Putamen (tissue), 1 donor: ENCODE measurements at places on chromosomes 5 and 9.

DNA sequence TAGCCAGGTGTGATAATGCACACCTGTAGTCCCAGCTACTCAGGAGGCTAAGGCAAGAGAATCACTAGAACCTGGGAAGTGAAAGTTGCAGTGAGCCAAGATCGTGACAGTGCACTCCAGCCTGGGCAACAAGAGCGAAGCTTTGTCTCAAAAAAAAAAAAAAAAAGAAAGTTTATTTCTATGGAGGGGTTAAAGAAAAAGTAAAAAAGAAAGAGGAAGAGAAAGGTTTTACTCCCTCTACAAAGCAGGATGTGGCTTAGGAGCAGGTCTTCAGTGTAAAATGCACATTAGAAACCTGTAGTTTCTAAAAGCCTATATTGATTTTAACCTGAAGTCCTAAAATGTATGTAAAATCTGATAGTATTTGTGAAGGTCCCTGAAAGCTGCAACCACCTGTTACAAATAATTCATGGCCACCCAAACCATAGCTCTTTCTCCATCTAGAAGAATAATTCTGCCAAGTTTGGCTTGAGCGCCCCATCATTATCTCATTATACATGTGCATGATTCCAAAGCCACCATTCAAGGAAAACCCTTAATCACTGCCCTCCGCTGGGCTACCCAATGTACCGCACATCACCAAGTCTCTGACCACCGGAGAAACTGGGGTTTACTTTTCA is 3.4 kb downstream of the FNBP1 start:
- no peak for DNase-seq

DNA sequence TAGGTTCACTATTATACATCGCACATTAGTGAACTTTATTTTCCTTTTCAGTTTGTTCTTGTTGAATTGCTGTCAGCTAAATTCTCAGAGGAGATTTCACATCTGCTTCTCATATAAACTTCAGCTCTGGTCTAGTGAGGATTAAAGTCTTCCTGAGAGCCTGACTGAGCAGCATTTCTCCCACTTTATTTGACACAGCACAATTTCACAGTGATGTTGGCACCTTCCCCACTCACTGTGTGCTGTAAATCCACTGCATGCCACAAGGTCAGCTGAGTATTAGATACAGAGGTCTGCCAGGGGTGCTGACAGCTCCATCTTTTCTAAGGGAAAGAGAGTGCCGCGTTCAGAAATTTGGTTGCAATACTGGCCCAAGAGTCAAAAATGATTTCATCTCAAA is 567.4 kb downstream of the PRR16 start:
- no peak for DNase-seq

GRCh38 chr9:86521977-86522376 is 167.8 kb upstream of the TUT7 start:
- DNase-seq = no peak

GRCh38 chr9:76290555-76290954 is 103.7 kb downstream of the RFK start:
- no peak for DNase-seq

- no peak for DNase-seq
Measured at GRCh38 chr5:23763170-23763569, 255.8 kb downstream of the PRDM9 start.

DNA sequence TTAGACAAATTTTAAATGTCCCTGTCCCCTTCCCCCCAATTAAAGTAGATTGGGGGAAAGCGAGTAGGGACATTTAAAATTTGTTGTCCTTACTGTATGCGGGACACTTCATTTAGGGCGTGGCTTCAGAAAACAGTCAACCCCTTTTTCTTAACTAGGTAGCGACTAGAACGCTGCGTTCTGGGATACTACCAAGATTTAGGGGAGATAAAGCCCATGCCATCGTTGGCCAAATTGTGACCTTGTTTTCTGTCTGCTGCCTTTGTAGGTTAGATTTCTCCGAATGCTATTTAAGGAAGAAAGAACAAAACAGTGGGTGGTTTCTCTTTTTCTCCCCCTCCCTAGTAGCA is 1.2 kb downstream of the CKS2 start:
- DNase-seq = no peak

- no peak for DNase-seq
Measured at GRCh38 chr9:80144856-80145255, 573.1 kb downstream of the TLE4 start.

DNA sequence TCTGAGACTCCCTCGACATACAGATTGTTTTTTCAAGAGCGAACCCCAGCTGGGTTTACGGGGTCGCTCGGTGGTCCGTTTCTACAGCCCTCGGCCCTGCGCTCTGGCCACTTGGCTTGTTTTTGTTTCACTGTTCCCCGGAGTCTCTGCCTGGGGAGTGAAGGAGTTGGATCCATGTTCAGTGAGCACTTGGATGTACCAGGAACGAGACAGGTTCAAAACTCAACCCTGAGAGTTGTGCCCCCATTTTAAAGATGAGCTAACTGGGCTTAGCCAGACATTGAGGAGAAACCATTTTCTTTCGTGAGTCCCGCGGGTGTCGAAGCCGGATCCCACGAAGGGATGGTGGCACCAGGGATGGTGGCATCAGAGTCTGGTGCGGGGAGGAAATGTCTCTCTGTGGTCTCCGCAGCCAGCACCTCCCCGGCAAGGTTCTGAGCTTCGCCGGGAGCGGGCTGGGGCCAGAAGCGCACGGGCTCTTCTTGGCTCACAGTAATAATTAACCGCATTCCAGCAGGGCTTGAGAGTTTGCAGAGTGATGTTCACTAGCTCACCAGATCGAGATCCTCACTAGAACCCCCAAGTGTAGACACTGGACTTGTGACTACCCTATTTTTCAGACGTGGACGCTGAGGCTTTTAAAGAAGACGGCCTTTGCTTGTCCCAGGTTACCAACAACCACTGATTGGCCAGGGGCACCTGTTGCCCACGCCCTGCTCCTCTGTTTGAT is 1.0 kb downstream of the MSX2 start:
- DNase-seq = no peak

DNA sequence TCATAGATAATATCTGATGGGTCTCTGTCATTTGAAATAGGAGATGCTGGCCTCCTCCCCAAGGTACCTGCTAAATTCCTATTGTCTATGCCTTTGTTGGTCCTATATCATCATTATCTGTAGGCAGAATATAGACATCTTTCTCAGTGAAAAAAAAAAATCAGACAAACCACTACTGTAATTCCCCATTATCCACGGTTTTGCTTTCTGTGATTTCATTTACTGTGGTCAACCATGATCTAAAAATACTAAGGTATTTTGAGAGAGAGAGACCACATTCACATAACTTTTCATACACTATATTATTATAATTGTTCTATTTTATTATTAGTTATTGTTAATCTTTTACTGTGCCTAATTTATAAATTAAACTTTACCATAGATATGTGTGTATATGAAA is 122.5 kb downstream of the INVS start:
- no peak for DNase-seq

DNA sequence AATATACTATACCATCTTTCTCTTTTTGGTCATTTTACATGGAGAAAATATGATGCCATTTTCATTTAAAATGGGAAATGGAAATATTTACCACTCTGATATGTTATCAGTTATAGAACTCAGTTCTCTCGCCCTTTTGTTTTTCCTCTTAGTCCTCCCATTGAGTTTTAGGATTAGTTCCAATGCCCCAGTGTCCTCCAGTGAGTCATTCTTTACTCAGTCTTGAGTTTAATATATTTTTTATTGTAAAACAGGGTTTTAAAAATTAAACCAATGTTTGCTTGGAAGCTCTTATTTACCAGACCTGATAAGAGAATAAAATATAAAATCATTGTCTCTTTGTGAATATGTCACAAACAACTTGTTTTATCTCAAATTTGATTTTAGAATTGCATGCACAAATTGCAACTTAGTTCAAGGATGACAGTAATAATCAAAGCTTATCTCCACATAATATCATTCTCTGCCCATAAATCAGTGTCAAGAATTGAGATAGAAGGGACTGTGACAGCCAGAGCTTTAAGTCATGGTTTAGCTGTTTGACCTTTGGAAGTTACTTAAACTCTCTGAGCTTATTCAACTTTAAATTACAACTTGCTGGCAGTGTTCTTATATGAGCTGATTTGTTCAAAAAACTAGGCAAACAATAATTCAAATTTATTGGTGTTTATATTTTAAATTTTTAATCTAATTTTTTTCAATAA is 166.4 kb downstream of the PAM start:
- no peak for DNase-seq

GRCh38 chr9:123637945-123638634 is 282.1 kb downstream of the CRB2 start:
- no peak for DNase-seq

DNA sequence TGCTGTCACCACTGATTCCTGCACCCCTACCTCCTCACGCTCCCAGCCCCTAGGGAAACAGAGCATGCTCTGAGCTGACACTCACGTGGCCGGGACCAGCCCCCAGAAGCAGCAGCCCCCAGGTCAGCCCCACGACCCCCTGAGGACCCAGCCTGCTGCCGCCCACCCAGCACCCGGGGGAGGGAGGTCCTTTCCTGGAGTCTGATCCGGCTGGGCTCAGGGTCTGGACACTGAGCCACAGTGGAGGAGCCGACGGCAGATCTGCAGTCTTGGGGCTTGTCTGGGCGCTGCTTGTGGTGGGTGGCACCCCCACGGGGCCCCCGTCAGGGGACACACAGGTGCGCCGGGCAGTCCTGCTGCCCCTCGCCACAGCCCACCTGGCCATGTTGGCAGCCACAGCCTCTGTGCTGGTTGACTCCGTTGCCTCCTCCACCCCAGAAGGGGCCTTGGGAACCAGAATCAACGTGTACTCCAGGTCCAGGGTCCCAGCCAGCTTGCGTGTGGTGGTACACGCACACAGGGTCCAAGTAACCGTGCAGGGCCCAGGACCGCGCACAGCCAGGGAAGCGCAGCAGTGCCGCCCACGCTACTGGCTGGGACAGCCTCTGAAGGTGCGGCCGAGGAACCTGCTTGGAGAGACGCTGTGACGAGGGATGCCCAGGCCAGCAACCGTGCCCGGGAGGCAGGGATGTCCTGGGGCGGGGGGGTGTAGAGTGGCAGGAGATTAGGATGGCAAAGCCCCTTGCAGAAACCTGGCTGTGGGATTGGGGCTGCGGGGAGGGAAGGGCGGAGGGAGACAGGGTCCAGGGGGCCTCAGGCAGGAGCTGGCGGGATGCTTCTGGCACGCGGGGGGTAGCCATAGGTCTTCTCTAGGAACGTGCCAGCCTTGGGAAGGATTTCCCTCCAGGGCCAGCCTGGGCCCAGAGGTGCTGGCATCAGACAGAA is 3.5 kb downstream of the DNLZ start:
- DNase-seq = no peak

DNA sequence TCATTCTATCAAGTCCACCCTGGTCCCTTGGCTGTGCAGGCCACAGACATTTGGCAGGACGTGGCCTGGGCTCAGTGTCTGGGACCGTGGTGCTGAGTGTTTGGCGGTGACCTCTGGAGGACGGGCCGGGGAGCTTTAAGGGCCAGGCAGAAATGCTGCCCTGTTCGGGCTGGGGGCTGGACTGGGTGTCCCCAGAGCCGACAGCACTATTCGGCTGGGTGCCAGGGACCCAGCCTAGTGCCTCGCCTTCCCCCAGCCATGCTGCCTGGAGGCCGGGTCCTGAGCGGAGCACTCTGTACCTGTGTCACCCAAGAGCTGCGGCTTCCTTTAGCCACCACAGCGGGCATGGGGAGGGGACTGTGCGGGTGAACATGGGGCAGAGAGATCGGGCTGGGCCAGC is 40.4 kb downstream of the COL5A1 start:
- no peak for DNase-seq

- no peak for DNase-seq
Measured at GRCh38 chr9:114016629-114017423, 61.3 kb downstream of the AMBP start.

GRCh38 chr9:71795097-71795813 is 26.9 kb upstream of the CEMIP2 start:
- DNase-seq = no peak

DNA sequence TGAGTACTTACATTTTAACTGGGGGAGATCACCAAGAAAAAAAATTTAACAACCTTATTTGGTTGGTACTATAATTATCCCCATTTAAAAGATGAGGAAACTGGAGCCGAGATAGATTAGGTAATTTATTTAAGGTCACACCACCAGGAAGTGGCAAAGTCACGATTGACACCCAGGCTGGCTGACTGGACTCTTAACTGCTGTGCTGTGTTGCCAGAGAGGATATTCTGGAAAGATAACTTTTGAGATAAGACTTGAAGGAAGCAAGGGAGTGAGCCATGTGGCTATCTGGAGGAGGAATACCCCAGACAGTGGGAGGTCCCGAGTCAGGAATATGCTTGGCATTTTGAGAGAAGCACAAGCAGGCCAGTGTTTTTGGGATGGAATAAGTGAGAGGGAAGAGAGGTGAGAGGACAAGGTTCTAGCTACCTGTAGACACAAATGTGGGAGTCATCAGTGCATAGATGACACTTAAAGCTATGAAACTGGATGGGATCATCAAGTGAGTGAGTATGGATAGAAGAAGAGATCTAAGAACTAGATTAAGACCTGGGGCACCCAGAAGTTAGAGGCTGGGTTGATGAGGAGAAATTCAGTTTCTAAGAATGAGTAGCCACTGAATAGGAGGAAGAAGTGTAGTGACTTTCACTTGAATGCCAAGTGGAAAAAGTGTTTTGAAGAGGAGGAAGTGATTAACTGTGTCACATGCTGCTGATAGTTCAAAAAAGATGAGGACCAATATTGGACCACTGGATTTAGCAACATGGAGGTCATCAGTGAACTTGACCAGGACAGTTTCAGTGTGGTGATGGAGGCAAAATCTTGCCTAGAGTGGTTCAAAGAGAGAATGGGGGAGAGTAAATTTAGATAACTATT is 25.6 kb downstream of the PDE8B start:
- DNase-seq = no peak

GRCh38 chr5:175711031-175711430 is 53.2 kb downstream of the HRH2 start:
- peak; percentile 86 for DNase-seq

- DNase-seq = no peak
Measured at GRCh38 chr9:89547000-89547399, 49.1 kb upstream of the SEMA4D start.

DNA sequence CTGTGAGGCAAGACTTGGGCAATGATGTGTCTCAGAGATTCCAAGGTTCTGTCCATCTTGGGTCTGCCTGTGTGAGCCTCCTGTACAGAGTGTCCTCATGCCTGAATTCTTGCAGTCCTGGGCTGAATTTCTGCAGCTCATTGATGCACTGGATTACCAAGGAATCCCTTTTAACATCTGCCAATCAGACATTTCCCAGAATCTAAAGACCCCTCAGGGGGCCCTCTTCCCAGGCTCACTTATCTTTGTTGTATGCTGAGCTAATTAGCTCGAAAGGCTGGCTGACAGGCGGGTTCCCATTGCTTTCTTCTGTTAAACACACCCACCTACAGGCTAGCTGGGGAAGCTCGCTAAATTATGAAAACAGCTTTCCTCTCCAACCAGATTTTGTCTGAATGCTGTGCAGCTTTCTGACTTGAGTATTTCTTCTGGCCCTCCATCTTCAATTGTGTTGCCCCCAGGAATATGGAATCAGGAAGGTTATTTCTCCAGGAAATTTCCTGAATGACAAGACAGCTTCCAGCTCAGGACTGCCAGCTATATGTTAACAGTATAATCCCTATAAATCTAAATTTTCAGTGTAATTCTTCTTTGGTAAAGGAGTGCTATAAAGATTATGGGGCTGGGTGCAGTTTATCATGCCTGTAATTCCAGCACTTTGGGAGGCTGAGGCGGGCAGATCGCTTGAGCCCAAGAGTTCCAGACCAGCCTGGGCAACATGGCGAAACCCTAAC is at the start of gene LIX1:
Gene LIX1 (minus strand): TSS at position 91 of the 734 bp plus-strand sequence. CDS start 35 bp downstream, at position 56.
- peak; percentile 70 for DNase-seq

GRCh38 chr5:123914333-123914732 is 402.4 kb downstream of the CSNK1G3 start:
- DNase-seq = no peak
